Karpas-422 (cell line): ENCODE measurements at places on chromosomes 7 and 10.

GRCh38 chr7:113109718-113110117 is 8.6 kb downstream of the SMIM30 start:
- no peak for DNase-seq

DNA sequence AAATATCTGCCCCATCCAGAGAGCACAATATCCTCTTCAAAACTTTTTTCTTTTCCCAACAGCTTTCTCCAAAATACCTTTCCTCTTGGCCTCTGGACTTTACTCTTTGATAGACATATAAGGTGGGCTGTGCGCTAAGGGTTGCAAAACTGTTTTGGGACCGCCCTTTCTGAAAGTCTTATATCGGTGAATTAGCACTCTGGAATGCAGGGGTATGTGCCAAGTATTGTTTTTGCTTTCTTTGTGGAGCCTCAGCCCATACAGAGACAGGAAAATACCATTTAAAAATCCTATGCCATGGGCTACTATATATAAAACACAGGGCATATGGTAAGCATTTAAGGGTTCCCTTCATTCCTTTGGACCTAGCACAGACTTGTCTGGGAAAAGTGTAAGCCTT is 37.7 kb downstream of the PPP1R17 start:
- DNase-seq = no peak

- no peak for DNase-seq
These were observed 198.8 kb downstream of the GRID1 start for GRCh38 chr10:86167762-86168128.

DNA sequence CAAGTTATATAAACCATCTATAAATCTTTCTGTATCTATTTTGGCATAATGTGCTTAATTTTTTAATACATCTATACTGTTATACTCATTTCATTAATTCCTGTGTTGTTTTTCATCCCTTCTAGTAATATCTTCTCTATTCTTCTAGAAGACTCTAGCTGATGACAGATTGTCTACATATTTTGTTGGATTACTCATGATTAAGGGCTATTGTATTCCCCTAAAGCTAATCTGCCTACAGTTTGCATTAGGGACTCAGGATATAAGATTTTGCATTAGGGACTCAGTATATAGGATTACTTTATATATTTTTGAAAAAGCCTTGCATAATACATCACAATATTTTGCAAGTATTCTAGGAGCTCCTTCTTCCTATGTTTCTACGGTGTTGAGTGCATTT is 8.3 kb upstream of the SEMA3A start:
- DNase-seq = no peak
